ENCODE measurements at places on chromosomes 7 and 10.

DNA sequence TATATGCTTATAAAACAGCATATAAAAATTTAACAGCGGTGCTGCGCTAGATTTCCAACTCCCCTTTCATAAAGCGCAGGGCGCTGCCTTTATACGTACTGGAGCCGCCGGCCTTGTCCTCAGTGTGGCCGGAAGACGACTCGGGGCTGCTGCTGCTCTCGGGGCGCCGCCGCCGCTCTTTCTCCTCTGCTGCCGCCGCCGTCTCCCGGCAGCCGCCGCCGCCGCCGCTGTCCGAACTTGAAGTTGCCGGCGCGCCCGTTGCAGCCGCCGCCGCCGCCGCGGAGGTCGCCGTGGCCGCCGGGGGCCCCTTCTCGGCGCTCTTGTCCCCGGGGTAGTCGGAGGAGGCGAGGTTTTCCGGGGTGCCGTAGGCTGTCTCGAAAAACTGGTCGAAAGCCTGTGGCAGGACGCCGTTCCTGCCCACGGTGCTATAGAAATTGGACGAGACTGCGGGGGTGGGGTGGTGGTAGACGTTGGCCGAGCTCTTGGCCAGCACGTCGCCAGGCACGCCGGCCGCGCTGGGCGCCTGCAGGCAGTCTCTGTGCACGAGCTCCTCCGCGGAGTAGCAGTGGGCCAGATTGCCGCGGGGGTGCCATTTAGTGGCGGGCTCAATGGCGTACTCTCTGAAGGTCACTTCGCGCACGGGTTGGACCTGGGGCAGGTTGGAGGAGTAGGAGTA lies 557 bp downstream of the HOXA11 start:
- no peak for DNase-seq

GRCh38 chr10:97144297-97144696 lies 41.5 kb downstream of the SLIT1 start:
- DNase-seq, result no peak

- DNase-seq, result no peak
Observed at GRCh38 chr10:30062090-30062489, 2.7 kb upstream of the JCAD start.

GRCh38 chr7:100101016-100101862 lies at the start of the genes AP4M1 and MCM7:
Gene AP4M1, plus strand, starts transcription at chr7:100101643. Its CDS starts 72 bp downstream, at chr7:100101715.
Gene MCM7, minus strand, starts transcription at chr7:100101397. Its CDS starts 103 bp downstream, at chr7:100101294.
- peak; percentile 95 for DNase-seq

DNA sequence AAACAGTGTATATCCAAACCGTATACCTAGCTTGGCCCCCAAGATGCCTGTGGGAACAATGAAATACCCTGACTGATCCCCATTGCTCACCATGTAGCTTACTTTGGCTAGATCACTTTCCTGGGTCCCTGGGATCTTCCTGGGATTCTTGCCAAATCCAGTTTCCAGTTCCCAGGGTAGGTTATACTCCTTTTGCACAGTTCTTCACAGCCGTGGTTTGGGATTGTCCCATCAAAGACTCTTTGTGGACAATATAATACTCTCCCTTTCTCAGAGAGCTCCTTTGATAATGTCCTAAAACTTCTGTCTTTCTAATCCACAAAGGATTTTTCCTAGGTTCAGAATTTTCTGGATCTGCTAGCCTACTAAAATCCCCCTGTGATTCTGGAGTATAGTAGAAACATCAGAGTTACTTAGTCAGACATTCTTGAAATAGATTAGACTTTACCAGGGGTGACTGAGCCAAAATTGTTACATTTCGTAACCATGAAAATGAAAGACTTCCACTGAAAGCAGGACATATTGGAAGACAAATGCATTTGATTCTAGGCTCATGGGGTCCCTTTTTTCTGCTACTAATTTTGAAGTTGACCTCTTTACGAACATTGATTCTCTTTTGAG lies 388.3 kb upstream of the ETV1 start:
- DNase-seq, result no peak

DNA sequence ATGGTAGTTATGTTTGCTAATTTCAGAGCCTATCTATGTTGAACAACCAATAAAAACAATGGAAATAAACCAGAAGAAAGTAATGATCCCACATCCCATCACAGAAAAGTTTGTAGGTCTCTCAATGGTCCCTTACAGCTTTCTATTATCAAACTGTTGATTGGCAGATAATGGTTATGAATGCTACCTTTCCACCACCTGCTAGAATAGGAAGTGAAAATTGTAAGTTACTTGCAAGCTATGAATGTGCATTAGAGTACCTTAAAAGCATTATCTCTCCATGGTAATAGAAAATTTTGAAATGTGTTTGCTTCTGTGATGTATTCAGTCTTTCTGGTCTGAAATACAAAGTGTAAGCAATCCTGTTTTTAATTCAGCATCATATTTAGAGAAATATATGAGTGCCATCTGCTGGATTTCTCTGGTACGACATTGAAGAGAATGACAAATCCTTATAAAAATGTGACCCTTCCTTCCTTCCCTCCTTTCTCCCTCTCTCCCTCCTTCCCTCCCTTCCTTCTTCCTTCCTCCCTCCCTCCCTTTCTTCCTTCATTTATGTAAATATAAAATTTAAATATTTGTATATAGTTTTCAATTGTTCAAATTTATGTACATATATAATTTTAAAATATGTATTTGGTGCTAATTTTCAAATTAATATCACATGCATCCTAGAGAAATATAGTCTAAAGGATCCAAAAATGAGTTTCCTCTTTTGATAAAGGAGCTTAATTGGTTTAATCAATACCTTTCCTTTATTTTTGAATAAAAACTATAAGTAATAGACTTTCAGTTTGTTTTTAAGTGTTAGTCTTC lies 41.4 kb upstream of the PNLIPRP3 start:
- no peak for DNase-seq

GRCh38 chr7:139572704-139573385 lies 49.4 kb downstream of the CLEC2L start:
- DNase-seq, result no peak

DNA sequence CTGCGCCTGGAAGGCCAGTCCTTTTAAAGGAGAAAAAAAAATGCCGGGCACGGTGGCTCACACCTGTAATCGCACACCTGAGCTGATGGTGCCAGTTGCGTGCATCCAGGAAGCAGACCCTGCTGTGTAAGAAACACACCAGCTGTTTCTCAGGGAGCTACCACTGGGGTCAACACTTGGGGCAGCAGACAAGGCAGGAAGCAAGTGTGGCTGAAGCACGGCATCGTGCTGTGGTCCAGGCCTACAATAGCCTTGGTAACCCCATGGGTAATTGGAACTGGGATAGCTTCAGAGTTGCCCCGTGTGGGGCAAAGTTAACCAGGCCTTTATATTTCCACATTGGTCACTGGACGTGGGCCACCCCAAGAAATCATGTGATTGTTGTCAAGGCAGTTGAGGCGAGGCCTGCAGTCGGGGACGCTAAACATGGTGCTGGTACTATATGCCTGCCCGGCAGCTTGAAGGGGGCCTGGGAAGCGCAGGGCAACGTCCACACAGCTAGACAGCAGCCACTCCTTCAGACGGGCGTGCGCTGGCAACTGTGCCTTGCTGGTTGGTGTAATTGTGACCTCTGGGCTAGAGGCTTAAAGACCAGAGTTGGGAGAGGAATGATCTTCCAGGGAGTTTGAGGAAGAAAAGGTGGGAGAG lies 2.5 kb upstream of the TACR2 start:
- no peak for DNase-seq

- no peak for DNase-seq
Observed at GRCh38 chr7:26038201-26038990, 113.6 kb upstream of the NFE2L3 start.

DNA sequence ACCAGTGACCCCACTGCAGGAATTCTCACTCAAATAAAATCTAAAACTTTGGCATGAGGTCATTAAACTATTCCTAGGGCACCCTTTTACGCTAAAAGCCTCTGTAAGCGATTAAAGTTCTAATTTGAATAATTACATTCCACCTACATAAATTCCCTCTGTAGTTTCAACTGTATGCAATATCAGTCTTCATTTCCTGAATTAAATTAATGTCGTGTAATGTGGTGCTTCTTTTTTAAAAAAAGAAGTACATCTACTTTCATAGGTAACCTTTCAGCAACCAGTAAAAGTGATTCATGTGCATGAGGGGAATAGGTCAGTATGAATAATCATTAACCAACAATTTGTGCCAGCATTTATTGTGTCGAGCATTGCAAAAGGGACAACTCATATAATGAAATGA lies 44.7 kb downstream of the IMMP2L start:
- DNase-seq, result no peak

DNA sequence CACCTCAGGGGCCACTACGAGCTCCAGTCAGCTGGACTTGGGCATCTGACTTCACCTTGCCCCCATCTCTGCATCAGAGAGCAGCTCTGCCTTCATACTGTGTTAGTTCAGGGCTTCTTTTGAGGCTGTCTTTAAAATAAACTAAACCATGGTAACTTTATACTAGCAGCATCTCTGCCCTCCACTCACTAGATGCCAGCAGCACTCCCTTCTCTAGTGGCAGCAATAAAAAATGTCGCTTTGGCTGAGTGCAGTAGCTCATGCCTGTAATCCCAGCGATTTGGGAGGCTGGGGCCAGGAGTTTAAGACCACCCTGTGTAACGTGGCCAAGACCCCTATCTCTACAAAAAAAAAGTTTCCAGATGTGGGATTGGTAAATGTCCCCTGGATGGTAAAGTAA lies 584.4 kb downstream of the INHBA start:
- no peak for DNase-seq

GRCh38 chr7:116180302-116180701 lies 30.0 kb upstream of the TES start:
- DNase-seq, result no peak

DNA sequence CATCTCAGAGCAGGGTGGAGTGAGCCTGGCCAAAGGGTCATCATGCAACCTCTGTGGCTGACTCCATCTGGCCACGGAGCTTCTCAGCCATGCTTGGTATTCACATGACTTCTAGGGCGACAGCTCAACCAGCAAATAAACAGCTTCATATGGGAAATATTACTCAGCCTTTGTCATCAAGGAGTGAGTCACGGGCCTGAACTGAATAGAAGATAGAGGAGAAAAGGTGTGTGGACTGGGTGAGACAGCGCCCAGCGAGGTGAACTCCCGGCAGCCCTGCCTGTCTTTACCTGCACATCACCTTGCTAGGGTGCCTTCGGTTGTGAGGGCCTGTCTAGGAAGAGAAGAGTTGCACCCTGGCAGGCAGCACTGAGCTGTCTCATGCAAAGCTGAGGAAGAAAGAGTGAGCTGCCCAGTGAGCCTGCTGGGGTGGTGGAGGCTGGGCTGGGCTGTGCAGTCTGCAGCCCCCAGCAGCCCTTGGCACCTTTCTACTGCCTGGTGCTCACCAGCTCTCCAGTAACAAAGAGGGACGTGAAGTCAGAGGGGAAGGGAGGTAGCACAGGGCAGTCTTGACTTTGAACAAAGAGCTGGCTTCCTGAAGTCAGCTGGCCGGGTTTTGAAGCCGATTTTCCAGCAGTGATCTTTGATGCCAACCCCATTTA lies 114.2 kb downstream of the EGFR start:
- no peak for DNase-seq

GRCh38 chr7:151754142-151754590 lies 122.7 kb downstream of the PRKAG2 start:
- no peak for DNase-seq

DNA sequence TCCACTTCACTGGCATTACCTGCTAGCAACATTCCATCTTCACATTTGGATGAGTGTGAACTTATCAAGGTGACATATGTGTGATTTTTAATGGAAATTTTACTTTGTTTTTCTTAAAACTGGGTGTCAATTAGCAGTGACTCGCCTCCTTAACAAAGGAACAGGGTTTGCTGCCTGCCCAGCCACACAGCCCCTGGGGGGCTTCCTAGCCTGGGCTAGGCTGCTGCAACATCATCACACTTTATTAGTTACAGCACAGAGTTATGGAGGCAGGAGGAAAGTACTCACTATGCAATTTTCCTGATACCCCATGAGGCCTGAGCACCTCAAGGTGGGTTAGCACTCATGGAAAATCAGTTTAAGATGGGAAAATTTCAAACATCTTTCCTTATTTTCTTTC lies 861.3 kb downstream of the NRG3 start:
- no peak for DNase-seq

DNA sequence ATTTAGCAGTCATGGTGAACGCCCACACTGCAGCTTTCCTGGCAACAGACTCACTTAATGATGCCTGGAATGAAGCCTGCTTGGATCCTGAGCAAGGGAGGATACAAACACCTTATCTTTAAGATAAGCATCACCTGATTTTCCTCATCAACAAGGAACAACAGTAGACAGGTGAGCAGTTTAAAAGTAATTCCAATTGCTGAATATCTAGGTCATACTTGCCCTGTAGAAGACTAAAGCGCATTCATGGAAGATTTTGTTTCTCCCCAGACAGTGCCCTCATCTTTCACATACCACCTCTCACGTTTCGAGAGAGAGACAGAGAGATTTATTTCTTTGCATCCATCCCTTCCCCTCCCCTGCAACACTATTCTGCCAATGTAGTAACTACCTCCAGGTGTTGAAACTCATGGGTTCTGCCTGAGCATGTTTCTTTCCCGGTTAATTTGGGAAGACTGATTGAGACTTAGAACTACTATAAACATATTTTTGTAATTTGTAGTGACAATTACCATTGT lies 660.7 kb downstream of the PARD3 start:
- DNase-seq, result no peak

GRCh38 chr7:73964786-73965185 lies 63.2 kb upstream of the ELN start:
- no peak for DNase-seq

DNA sequence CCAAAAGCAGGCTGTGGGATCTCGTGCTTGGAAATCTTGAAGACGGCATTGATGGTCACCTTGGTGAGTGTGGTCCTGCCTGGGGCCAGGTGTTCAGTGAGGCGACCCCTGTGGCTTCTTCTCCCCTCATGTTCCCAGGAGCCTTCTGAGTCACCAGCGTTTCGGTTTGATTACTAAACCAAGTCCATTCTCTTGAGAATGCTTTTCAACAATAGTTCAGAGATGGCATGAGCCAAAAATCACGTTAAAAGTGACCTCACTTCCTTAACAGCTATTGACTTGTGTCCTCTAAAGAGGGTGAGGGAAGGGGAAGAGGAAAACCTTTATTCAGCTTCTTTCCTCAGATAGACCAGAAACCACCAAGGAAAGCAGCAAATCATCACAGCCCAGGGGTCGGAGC lies 315.2 kb downstream of the GATA3 start:
- no peak for DNase-seq

DNA sequence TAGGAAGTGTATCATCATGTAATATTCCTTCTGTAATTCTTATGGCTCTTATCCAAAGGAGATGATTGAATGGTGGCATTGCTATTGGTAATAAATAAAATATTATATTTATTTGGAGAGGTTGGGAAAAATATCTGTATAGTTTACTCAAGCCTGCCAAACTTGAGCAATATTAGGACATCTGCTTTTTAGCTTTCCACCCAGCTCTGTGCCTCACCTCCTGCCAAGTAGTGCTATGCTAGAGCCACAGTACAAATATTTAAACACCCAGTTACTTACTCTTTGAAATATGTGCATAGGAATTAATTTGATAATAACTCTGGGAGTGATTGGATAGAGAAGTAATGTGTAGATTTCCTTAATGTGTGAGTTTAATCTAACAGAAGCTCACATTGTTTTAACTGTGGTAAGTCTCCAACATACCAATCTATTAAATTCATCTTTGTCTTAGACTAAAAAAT lies 129.2 kb downstream of the BBS9 start:
- no peak for DNase-seq

- no peak for DNase-seq
Observed at GRCh38 chr10:69491611-69492010, 40.3 kb downstream of the TSPAN15 start.

Data from effector CD4-positive, alpha-beta T cell (primary cell).